Activated CD4-positive, alpha-beta T cell treated with anti-CD3 and anti-CD28 coated beads, Interleukin-2, Interleukin-4, amounts not matched to agents 100 ng/mL and 50 ng/mL, durations not matched to agents 16 hours and 8 hours (primary cell): ENCODE measurements at places on chromosomes 1 and 21.

DNA sequence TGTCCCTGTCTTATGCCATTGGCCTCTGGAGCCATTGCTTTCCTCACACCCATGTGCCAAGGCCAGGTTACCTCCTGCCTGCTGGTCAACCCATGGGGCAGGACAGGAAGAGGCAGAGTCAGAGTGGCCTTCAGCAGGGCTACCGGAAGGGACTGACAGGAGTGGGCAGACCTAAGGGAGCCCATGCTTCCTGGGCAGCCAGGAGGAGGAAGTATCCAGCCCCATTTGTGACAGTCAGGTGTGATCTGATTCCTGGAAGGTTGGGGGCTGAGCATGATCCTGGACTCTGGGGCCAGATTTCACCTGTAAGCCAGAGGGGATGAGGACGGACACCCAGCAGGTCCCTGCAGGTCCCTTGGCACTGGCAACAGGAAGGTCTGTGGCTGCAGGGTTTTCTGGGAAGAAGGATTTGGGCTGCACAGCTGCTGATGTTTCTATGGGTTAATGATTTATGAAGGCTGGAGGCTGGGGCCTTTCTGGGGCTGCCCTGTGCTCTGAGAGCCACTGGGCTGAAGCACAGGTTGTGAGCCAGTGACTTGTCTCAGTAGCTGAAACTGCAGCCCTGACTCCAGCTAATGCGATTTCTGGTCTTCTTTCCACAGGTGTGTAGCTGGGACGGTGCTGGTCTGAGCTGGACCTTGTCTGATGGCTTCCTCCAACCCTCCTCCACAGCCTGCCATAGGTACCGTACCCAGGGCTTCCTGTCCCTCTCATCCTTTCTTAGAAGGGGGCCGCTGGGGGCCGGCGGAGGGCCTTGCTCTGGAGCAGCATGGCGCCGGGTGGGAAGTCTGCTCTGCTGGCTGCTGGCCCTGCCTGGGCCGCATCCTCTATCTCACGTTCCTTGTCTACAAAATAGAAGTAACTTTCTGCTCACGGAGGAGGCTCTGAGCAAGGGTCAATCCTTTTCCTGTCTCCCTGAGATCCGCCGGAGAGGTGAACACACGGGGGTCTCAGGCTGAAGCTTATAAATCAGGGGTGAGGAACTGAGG, 40.7 kb downstream of the ARHGEF10L start:
- DNase-seq, result no peak

DNA sequence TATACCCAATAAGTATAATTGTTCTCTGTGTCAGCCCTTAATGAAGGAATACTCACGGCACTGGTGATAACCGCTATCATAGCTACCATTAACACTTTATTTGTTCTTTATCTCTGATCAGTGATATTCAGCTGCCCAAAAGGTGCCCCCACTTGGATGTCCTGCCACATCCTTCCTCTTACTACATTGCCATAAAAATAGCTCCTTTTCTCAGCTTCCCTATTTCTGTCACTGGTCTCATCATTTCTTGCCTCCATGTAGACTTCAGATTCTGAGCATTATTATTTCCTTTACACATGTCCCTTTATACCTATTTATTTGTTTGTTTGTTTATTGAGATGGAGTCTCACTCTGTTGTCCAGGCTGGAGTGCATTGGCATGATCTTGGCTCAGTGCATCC, 2.7 kb upstream of the RAB29 start:
- DNase-seq, result no peak

- no peak for DNase-seq
These were observed 41.8 kb downstream of the FOXD2 start for GRCh38 chr1:47479664-47480063.

DNA sequence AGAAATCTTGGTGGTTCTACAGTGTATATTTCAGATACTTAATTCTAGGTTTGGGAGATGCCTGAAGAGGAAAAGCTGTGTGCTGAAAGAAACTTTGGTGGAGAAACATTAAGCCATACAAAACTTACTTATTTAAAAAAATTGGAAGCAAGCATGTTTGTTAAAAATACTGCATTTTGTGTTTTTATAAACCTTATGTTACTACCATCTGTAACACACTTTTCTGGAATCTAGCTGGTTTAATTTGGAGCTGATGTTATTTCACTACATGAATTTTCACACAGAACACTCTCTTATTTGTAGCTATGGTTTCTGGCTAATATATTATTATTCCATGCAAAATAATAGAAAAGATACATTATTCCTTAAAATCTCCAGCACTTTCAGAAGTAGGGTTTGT, 710.7 kb downstream of the ADGRL2 start:
- no peak for DNase-seq

GRCh38 chr21:39715804-39716397, 29.1 kb upstream of the IGSF5 start:
- peak; percentile 45 for DNase-seq

DNA sequence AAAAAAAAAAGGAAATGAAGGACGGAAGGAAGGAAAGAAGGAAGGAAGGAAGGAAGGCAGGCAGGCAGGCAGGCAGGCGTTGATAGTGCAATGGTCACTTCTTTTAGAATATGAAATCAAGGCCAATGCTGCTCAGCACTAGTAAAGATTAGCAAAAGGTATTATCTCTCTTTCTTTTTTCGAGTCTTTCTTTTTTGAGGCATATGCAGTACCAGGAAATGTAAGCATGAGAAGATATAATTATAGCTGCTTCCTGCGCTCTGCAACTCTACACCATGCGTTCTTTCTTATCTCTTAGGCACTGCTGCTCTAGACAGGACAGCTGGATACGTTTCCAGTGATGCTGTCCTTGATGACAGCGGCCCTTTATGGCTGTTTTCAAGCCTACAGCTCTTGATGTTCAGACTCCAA, 1512.5 kb upstream of the B3GALT2 start:
- DNase-seq, result no peak

DNA sequence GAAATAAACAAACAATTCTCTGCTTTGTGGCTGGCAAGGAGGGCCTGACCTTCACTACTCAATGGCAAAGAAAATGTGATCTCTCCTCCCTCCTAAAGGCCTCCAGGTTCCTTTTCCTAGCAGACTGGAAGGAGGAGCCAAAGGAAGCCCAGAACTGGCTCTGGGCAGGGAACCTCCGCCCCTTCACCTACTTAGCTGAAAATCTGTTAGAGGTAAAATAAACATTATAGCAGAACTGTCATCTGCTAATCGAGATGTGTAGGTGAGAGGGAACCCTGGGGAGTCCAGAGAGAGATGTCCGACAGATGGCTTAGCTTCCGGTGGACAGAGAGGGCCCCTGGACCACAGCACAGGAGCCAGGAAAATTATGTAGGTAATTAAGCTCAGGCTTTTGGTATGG, 75.2 kb upstream of the KCNA3 start:
- DNase-seq, result no peak

GRCh38 chr1:156140879-156141707, 12.3 kb upstream of the SEMA4A start:
- DNase-seq, result no peak

GRCh38 chr1:223700388-223700918, 11.9 kb upstream of the CAPN2 start:
- DNase-seq, result no peak

- no peak for DNase-seq
These were observed 168.8 kb upstream of the PDE4B start for GRCh38 chr1:65623895-65624294.

- DNase-seq, result no peak
These were observed 41.0 kb upstream of the IFFO2 start for GRCh38 chr1:18997508-18997907.

- DNase-seq, result no peak
These were observed 168.8 kb upstream of the B3GALT2 start for GRCh38 chr1:193355178-193355577.

GRCh38 chr21:22278366-22278765, 1280.2 kb downstream of the NCAM2 start:
- no peak for DNase-seq

DNA sequence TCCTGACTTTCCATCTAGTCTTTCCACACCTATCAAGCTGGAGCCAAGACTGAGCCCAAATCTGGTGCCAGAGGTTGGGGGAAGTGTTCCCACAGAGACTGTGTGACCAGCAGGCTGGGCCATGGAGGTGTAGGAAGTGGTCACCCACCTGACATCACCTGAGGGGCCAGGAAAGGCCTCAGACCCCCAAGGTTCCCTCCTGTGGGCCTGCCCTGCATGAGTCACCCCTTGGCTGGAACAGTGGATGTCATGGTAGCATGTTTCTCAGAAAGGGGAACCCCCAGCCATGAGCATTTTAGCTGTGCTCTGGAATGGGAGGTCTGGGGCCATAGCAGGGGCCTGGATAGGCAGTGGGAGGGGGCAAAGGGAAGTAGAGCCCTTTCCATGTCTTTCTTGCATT, 5.7 kb upstream of the TNFRSF8 start:
- DNase-seq, result peak; percentile 76

GRCh38 chr1:92990828-92991227, 29.6 kb upstream of the DIPK1A start:
- peak; percentile 44 for DNase-seq

GRCh38 chr1:80639777-80640533, 1160.8 kb upstream of the ADGRL2 start:
- no peak for DNase-seq

- DNase-seq, result no peak
These were observed 49.7 kb downstream of the UCHL5 start for GRCh38 chr1:193009501-193009900.

- no peak for DNase-seq
These were observed 269.6 kb upstream of the PLXNA2 start for GRCh38 chr1:208513799-208514198.

DNA sequence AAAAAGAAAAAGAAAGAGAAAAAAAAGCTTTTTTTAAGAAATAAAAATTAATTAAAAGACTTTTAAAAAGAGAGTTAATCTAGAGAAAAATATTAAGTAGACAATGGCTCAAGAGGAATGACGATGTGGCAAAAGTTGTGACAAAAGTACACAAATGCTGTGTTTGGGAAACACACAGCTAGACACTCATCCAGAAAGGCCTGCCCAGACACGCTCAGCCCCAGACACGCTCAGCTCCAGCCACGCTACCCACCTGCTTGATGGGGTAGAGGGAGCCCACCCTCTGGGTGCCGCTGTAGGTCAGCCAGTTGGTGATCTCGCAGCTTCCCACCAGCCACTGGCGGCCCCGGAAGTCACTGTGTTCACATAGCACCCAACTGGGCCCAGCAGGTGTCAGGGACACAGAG, 10.2 kb downstream of the CD52 start:
- DNase-seq, result no peak

GRCh38 chr1:240030236-240030635, 61.4 kb upstream of the FMN2 start:
- DNase-seq, result no peak

GRCh38 chr1:234484991-234485739, 6.2 kb upstream of the TARBP1 start:
- DNase-seq, result no peak

DNA sequence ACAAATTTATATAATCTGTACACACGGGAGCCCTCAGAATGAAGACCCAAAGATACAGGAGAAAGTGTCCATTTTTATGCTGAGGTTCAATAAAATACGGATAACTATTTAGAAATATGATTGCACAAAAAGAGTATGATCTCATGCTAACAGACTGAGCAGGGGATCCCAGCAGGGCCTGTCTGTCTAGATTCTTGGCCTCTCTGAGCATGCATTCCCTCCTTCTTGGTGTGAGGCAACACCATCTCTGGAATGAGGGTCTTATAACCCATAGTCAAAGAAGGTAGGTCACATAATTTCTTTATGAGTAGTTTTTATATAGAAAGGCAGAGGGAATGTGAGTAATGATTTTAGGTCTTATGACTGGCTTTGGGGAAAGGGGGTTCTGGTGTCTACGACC, 5.4 kb downstream of the PRMT6 start:
- DNase-seq, result no peak
